ENCODE measurements at places on chromosomes 6 and 20. TPM values are rescaled to one million over a fixed set of nuclear protein-coding genes. Genes with fewer than 3 reads are reported as not detected.

DNA sequence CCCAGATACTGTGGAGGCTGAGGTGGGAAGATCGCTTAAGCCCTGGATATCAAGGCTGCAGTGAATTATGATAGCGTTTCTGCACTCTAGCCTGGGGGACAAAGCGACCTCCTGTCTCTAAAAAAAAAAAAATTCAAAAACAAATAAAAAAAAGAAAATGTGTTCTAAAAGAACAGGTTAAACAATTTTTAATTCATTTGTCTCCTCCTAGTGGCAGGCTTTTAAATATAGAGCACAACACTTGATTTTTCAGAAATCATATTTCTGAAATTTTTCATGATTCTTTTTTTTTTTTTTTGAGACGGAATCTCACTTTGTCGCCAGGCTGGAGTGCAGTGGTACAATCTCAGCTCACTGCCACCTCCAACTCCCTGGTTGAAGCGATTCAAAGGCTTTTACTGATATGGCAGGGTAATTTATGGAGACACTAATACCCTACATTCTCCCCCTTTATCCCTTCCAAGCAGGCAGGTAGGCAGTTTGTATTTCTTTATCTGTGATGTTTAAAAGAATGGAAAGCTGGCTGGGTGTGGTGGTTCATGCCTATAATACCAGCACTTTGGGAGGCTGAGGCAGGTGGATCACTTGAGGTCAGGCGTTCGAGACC lies 8.7 kb upstream of the GTF3C6 start:
- peak; percentile 46 for DNase-seq
- no peak overlapping the region for H3K27ac ChIP-seq

The ZC3H12D gene
- 2.5 TPM for polyA plus RNA-seq

DNA sequence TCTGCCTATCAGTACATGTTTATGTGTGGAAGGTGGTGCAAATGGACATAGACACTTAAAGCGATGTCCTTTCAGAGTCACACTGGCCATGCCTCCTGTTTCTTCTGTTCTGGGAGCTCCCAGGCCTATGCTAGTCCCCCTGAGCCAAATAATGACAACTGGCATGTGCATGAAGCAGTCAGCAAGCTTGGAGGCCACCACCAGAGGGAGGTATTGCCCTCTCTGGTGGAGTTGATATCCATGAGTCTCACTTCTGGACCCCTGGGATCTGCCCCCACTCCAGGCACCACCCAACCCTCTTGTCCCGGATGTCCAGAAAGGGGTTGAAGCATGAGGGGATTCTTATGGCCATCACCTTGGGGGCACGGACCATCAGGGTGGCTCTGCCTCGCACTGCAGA lies 172.2 kb downstream of the AIG1 start:
- H3K4me3 ChIP-seq = no peak overlapping the region
- H3K27ac ChIP-seq = no peak overlapping the region
- no peaks in the 10 kb centered on the region for H3K36me3 ChIP-seq
- H3K4me1 ChIP-seq = no peaks in the 10 kb centered on the region
- no peak for DNase-seq

The GGT7 gene
- 1.7 TPM for polyA plus RNA-seq

DNA sequence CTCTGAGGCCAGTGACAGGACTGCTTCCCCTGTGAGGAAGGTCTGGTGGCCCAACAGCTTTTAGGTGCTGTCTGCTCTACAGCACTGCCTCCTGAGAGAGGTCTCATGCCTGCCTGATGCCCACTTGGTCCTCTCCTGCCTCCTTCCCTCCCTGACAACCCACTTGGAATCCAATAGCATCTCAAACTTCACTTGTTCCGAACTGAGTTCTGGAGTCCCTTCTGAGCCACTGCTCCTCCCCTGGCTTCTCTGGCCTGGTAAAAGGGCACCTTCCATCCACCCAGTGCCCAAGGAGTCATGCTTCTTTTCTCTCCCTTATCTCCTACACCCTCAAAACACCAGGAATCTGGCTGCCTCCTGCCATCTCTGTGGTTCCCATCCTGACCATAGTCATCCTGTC lies 1.9 kb downstream of the MAVS start:
- no peak overlapping the region for H3K27ac ChIP-seq
- no peaks in the 10 kb centered on the region for H3K27me3 ChIP-seq
- no peaks in the 10 kb centered on the region for H3K36me3 ChIP-seq

The BPIFA1 gene
- not detected for polyA plus RNA-seq

- peak; percentile 18 for DNase-seq
- peak overlapping the region; percentile 38 for H3K4me3 ChIP-seq
- no peaks in the 10 kb centered on the region for H3K27me3 ChIP-seq
- H3K36me3 ChIP-seq = no peaks in the 10 kb centered on the region
- no peak overlapping the region for H3K27ac ChIP-seq
- peaks cover 31% of the 10 kb centered on the region for H3K4me1 ChIP-seq
Measured at GRCh38 chr6:109071125-109071917, 23.3 kb downstream of the SESN1 start.

The NXT1 gene
- 65.0 TPM for polyA plus RNA-seq

- no peaks in the 10 kb centered on the region for H3K36me3 ChIP-seq
- no peak overlapping the region for H3K4me3 ChIP-seq
- H3K27ac ChIP-seq = no peak overlapping the region
- H3K27me3 ChIP-seq = no peaks in the 10 kb centered on the region
Measured at GRCh38 chr6:51928320-51928719, 159.1 kb downstream of the PKHD1 start.

The RSPH4A gene
- not detected for polyA plus RNA-seq

DNA sequence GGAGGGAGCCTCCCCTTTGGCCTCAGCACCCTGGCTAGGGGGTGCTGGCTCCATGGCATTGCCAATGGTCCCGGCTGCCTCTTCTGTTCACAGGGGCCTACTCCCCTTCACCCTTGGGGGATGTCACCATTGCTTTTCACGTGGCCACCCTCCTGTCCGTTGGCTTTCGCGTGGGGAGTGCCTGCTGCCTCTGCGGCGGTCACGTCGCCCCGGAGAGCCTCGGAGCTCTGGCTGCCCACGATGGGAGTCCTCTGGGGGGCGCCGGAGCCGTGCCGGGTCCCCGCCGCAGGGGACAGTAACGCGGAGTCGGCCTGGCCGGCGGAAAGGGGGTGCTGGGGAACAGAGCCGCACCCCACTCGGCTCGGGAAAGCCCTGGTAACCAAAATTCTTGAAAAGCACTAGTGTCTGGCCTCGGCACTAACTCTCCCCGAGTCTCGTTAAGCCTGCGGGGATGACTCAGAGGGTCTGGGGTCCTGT lies 661 bp upstream of the HEBP2 start:
- H3K27me3 ChIP-seq = no peaks in the 10 kb centered on the region
- H3K4me3 ChIP-seq = peak overlapping the region; percentile 94
- DNase-seq = peak; percentile 58
- H3K27ac ChIP-seq = peak overlapping the region; percentile 75

DNA sequence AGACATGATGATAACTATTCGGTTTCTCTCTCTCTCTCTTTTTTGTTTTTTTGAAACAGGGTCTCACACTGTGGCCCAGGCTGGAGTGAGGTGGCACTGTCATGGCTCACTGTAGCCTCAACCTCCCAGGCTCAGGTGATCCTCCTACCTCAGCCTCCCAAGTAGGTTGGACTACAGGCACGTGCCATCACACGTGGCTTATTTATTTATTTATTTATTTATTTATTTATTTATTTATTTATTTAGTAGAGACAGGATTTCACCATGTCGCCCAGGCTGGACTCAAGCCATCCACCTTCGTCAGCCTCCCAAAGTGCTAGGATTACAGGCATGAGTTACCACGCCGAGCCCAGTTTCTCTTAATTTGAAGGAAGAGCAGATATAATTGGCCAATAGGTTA lies 427.9 kb upstream of the JAG1 start:
- no peak overlapping the region for H3K4me3 ChIP-seq
- no peaks in the 10 kb centered on the region for H3K36me3 ChIP-seq

The PAX1 gene
- not detected for polyA plus RNA-seq

DNA sequence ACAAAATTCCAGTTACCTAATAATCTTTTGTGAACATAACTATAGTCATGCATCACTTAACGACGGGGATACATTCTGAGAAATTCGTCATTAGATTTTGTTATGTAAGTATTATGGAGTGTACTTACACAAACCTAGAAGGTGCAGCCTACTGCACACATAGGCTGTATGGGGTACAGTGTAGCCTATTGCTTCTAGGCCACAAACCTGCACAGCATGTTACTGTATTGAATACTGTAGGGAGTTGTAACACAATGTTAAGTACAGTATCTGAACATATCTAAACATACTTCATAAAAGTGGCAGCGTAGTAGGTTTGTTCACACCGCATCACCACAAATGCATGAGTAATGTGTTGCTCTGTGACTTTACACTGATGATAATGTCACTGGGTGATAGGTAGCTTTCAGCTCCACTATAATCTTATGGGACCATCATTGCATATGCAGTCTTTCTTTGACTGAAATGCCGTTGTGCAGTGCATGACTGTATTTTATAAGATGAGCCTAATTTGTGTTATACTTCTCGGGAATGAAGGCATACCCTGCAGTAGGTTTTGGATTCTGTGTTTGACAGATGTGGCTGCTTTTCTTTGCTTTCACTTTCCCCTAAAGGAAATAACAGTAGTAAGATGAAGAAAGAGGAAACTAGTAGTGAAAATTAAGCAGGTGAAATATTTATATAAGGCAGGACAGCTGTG lies 365.6 kb downstream of the FARS2 start:
- H3K4me1 ChIP-seq = peaks cover 26% of the 10 kb centered on the region
- no peaks in the 10 kb centered on the region for H3K36me3 ChIP-seq
- H3K27me3 ChIP-seq = no peaks in the 10 kb centered on the region
- DNase-seq = no peak
- H3K4me3 ChIP-seq = peak overlapping the region; percentile 14

- H3K27me3 ChIP-seq = peaks cover 23% of the 10 kb centered on the region
- H3K4me3 ChIP-seq = no peak overlapping the region
- H3K36me3 ChIP-seq = no peaks in the 10 kb centered on the region
Measured at GRCh38 chr20:663315-664090, 10.5 kb upstream of the SRXN1 start.

DNA sequence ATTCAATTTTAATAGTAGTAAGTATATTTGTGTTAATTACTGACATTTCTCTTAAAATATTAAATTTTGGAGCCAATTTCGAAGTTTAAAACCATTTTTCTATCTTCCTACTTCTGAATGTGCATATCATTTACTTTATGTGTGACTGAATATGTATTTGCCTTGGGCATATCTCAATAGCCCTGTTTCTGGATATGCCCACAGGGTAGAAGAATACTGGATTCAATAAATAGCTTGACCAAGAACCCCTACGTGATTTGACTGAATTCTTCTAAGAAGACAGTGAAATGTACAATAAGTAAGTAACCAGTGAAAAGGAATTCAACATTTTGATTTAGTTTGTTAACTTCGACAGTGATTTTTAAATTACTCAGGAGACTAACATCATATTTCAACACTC lies 7.8 kb downstream of the HMGN3 start:
- DNase-seq = no peak
- H3K4me1 ChIP-seq = no peaks in the 10 kb centered on the region
- no peaks in the 10 kb centered on the region for H3K27me3 ChIP-seq
- H3K27ac ChIP-seq = no peak overlapping the region

GRCh38 chr6:150343434-150343833 lies 25.4 kb upstream of the IYD start:
- no peaks in the 10 kb centered on the region for H3K27me3 ChIP-seq
- H3K36me3 ChIP-seq = no peaks in the 10 kb centered on the region
- no peak for DNase-seq
- no peak overlapping the region for H3K27ac ChIP-seq

The KHDC3L gene
- polyA plus RNA-seq = not detected

- no peak overlapping the region for H3K4me3 ChIP-seq
- H3K27ac ChIP-seq = no peak overlapping the region
Measured at GRCh38 chr20:22791396-22791795, 207.0 kb upstream of the FOXA2 start.

The VSX1 gene
- polyA plus RNA-seq = not detected

The PPP1R14C gene
- polyA plus RNA-seq = 0.76 TPM

- no peak overlapping the region for H3K4me3 ChIP-seq
- no peaks in the 10 kb centered on the region for H3K27me3 ChIP-seq
- H3K36me3 ChIP-seq = no peaks in the 10 kb centered on the region
- no peak for DNase-seq
- no peak overlapping the region for H3K27ac ChIP-seq
- peaks cover 71% of the 10 kb centered on the region for H3K4me1 ChIP-seq
Measured at GRCh38 chr6:36033935-36034334, 6.3 kb downstream of the MAPK14 start.

GRCh38 chr20:49891476-49892110 lies 23.7 kb downstream of the SPATA2 start:
- no peaks in the 10 kb centered on the region for H3K27me3 ChIP-seq
- H3K27ac ChIP-seq = no peak overlapping the region
- peaks cover 3% of the 10 kb centered on the region for H3K4me1 ChIP-seq
- no peak for DNase-seq
- no peak overlapping the region for H3K4me3 ChIP-seq

DNA sequence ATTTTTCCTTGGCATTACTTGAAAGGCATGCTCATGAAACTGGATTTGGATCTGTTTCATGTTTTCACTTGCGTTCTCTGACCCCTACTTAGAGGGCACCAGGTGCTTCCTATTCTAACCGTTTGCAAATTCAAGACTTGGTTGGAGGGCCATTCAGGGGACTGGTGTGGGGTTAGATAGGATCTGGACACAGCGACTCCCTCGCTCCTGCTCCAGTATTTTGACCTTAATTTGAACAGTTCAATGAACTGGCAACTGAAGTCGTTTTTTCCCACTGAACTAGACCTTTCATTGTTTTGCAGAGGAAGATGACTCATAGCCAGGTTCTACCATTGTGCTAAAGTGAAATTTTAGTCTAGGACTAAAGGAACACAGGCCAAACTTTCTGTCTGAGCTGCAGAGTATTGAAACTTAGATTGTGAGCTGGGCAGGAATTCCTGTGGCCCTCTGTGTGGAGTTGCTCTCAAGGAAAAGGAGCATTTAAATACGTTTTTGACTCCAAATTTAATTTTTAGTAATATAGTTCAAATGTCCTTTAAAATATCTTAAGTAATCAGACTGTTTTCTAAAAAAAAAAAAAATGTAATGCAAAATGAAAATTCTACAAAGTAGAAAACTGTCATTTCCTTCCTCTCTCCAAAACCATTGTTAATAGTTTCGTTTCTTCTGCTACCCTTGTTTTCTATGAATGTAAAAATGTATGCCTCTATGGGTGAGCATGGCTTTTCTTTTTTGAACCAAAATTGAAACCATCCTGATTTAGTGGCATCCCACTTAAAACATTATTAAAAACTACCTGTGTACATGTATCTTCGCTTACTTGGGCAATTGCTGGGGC lies 64.8 kb downstream of the UTRN start:
- peak; percentile 37 for DNase-seq
- no peaks in the 10 kb centered on the region for H3K36me3 ChIP-seq
- H3K4me3 ChIP-seq = peak overlapping the region; percentile 40
- peak overlapping the region; percentile 40 for H3K27ac ChIP-seq
- H3K27me3 ChIP-seq = no peaks in the 10 kb centered on the region
- peaks cover 88% of the 10 kb centered on the region for H3K4me1 ChIP-seq

- no peaks in the 10 kb centered on the region for H3K36me3 ChIP-seq
- H3K27me3 ChIP-seq = no peaks in the 10 kb centered on the region
- no peak for DNase-seq
- H3K4me1 ChIP-seq = no peaks in the 10 kb centered on the region
- H3K27ac ChIP-seq = no peak overlapping the region
- no peak overlapping the region for H3K4me3 ChIP-seq
Measured at GRCh38 chr6:50602292-50602691, 111.0 kb upstream of the TFAP2D start.
